Chondrocyte (in vitro differentiated cells): ENCODE measurements at places on chromosomes 11 and 22.

DNA sequence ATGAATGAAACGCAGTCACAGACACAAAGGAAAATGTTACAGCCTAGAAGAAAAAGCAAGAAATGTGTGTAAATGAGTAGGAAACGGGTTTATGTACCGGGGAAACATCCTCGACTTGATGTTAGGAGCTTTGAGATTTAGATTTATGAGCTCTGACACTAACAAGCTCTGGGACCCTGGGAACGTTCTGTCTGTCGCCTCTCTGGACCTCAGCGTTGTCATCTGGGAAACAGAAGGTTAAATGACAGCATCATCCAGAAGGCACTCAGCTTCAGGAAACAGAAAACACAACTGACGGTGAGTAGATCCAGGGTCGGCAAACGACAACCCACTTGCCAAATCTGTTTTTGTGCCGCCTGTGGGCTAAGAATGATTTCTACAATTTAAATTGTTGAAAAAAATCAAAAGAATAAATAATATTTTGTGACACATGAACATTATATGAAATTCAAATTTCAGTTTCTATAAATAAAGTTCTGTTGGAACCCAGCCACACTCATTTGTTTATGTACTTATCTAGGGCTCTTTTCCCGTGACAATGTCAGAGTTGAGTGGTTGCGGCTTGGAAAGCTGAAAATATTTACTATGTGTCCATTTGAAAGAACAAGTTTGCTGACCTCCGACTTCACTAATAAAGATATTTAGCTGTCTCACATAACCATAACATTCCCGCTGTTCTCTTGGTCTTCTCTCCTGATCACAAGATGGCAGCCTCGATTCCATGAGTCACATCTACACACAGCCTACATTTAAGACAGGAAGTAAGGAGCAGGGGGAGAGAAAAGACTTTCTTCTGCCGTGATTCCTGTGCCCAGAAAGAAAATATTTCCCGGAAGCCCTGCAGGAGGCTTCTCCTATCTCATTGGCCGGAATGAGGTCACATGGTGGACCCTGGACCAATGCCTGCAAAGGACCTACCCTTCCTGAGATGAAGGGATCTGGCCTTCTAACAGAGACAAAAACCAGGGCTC, 47.1 kb upstream of the SYT13 start:
- no peak for DNase-seq

DNA sequence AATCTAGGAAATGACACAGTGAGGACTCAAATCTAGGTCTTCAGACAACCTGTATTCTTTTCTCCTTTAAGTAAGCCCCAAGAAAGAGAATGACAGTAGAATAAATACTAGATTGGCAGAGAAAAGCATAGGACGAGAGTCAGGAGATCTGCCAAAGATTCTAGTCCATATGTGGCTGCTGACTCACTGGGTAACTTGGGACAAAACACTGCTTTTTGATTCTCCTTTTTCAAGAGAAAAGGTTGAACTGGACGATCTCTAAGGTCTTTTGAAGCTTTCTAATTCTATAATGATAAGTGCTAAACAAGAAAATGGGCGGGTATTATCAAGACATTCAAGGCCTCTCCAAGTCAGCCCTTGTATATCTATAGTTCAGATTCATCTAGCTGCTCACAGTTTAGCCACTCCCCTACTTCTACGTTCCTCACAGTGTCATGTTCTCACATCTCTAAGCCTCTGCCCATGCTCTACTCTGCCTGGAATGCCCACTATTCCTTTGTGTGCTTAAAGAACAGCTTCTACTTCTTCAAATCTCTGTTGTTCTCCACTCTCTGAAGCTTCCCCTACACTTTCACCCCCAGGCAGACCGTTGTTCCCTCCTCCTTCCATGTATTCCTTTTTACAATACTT, 53.0 kb downstream of the RELT start:
- DNase-seq, result no peak

DNA sequence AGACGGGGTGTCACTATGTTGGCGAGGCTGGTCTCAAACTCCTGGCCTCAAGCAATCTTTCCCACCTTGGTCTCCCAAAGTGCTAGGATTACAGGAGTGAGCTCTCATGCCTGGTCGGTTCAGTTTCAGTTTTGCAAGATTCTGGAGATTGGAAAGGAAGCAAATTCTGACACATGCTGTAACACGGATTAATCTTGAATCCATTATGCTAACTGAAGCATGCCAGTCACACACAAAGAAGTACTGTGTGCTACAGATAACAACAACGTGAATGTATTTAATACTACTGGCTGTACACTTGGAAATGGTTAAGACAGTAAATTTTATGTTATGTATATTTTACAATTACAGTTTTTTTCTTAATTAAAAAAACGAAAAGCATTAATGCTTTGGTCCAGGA, 107.6 kb downstream of the MED15 start:
- DNase-seq, result no peak

DNA sequence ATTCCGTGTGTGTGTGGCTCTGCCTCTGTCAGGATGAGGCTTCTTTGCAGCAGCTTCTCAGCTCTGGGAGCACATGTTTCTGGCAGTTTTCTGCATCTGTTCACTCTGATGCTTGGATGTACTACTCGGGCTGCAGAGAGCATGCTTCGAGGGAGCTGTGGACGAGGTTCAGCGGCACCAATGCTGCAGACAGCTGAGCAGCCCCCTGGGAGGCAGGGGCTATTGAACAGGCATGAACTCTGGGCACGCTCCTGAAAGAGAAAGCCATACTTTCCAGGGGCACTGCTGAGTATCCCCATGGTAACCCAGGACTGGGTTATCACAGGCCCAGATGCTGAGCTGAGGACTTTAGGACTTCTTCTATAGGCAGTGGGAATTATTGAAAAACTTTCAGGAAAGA, 33.8 kb downstream of the ADAMTS8 start:
- no peak for DNase-seq

DNA sequence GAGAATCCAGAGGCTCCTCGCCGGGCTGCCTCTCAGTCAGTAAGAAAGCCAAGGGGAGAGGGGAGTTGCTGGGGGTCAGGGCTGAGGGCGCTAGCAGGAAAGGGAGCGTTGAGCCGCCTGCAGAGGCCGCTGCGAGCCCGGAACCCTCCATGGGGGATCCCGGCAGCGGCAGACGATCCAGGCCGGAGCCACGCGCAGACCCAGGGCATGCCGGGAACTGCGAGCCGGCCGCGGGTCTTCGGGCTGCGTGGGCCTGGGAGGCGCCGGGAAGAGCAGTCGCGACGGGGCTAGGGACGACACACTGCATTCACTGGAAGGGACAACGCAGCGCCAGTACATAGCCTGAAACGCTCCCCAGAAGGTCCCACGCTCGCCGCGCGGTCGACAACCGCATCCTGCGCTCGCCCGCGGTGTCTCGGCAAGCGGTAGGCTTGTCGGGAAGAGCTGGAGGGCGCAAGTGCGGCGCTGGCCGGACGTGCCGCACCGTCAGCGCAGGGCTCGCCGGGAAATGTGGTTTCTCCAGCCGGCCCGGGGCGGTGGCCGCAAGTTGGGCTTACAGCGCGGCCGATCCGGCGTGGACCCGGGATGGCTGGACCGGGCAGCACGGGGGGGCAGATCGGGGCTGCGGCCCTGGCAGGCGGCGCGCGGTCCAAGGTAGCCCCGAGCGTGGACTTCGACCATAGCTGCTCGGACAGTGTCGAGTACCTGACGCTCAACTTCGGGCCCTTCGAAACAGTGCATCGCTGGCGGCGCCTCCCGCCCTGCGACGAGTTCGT, at the start of gene LZTR1:
LZTR1 (plus strand) TSS at position 511 of the 776 bp plus-strand sequence; CDS start at position 586, 75 bp downstream.
- peak; percentile 93 for DNase-seq

GRCh38 chr11:65499713-65500386, 1.0 kb downstream of the MALAT1 start:
- no peak for DNase-seq

DNA sequence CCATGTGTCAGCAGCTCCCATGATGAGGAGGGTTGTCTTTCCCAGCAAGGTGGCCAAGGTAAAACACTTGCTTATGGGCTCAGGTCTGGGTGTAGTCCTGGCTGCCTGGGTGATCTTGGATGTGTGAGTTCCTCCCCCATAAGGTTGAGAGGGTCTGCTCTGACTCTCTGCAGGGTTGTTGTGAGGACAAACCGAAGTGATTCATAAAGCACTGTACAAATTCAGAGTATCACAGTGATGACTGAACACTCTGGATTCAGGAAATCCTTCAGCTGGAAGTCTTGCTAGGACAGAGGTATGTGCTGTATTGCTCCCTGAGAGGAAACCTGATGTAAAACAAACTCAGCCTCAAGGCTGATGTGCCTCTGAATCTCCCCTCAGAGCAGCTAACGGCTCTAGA, 220.9 kb upstream of the PITPNB start:
- no peak for DNase-seq

DNA sequence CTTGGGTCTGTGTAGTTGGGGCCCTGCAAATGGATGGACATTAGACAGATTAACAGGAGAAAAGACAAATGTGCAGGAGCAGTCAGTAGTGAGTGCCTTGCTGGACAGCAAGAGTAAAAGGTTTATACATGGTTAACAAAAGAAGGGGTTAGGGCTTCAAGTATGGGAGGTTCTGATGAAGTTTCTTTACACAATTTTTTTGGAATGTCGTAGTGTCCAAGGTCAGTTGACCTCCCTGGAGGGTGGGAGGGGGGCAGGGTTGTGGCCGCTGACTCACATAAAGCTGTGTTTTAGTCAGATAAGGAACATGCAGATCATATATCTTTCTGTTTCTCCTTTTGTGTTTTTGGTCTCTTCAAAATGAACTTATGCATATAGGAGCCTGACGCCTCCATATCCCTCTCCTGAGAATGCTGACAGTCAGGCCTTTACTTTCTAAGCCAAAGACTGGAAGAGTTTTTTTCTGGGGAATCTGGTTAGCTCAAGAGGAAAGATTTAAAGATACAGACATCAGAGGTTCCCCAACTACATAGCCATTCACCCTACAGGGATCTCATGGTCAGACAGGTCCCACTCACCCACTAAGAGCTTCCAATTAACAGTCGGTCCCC, 134.3 kb downstream of the NECTIN1 start:
- no peak for DNase-seq

GRCh38 chr22:39316440-39317083, 2.9 kb downstream of the RPL3 start:
- DNase-seq, result no peak

GRCh38 chr22:25898707-25899365, 156.8 kb downstream of the MYO18B start:
- DNase-seq, result no peak

- no peak for DNase-seq
Measured at GRCh38 chr22:19494001-19494560, 14.4 kb downstream of the CDC45 start.

- no peak for DNase-seq
Measured at GRCh38 chr11:123437236-123437979, 7.3 kb downstream of the GRAMD1B start.

- no peak for DNase-seq
Measured at GRCh38 chr11:6475936-6476335, 2.2 kb upstream of the TRIM3 start.

DNA sequence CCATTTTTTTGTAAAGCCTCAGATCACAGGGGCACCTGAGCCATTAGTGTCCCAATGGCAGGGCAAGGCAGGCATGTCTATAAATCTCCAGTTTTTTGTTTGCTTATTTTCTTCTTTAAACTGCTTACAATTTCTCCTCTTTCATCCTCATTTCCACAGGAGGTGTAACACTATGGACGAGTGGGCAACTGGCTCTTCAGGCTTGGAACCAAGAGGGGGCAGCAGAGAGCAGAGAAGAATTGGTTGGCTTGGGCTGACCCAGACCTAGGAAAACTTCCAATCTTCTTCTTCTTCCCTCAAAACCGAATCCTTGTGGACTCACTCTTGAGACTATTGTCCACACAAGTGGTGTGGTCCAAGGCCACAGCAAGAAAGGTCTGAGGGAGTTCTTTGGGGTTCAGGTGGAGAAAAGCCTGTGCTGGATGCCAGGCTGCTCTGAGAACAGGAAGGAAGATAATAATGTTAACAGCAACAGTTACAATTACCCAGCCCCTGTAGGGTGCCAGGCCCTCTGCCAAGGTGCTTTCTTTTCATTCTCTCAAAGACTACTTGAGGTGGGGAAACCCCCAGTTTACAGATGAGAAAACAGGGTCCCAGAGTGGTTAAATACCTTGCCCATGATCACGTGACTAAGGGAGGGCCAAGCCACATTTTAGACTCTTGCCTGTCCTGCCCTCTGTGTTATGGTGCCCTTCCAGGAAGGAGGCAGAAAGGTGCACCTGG, 70.7 kb upstream of the E2F8 start:
- DNase-seq, result no peak

DNA sequence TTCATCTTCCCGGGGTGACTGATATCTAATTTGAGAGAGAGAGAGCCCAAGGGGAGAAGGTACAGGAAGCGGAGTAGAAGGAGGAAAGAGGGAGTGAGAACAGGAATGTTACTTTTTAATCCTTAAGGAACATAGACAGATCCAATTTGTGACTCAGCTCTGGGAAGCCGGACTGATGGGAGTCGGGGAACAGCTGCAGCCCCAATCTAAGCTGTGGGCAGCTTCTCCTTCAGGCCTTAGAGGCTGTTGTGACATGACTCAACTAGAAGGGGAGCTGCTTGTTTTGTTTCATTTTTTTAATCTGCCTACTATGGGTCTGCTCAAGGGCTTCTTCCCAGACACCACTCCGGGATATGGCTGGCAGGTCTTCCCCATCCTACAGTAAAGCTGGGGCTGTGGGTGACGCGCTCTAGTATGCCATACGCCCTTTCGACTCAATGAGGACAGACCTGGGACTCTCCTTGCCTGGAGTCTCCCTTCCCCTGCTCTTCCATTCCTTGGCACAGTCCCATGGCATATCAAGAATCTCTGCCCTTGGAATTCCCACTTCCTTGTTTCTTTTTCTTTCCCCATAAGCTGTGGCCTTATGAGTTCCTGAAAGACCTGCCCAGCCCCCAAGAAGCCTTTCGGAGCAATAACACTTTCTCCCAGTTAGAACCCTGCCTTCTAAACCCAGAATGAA, 103.3 kb upstream of the AKIP1 start:
- no peak for DNase-seq

GRCh38 chr11:62664405-62665074, 470 bp downstream of the C11orf98 start:
- DNase-seq, result no peak

DNA sequence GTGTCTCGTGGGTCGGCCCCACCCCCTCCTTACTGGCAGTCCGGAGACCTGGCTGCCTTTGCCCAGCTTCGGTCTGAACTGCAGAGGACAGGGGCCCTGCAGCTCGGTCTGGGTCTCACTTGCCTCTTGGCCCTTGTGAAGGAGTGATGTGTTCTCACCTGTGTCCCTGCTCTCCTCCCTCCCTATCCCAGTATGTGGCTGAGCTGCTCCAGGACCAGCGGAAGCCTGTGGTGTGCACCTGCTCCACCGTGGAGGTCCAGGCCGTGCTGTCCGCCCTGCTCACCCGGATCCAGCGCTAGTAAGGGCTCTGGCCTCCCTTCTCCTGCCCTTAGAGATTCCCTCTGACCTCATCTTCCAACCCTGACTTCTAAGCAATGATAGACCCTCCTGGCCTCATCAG, 35.7 kb upstream of the RAB1B start:
- no peak for DNase-seq

DNA sequence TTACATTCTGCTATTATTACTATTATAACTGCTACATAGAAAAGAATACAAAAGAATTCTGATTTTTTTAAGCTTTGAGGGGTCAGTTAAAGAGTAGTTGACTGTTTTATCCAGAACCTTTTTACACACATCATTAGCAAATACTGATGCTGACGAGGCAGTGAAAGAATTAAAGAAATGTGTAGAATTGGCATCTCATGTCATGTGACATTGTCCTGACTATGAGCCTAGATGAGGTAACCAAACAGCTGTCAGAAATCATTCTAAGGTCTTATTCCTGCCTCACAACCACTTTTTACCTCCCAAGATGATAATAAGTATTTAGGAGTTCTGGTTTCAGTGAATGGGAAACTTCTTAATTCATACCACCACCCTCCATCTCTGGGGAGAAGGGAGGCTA, 121.0 kb downstream of the SLC1A2 start:
- no peak for DNase-seq
